Stimulated activated CD4-positive, alpha-beta T cell treated with anti-CD3 and anti-CD28 coated beads, Interleukin-15, amount 100 ng/mL, for 1 hour (primary cell): ENCODE measurements at places on chromosomes 1 and 21.

- no peak for DNase-seq
These were observed 538.8 kb downstream of the MATN1 start for GRCh38 chr1:30184393-30185141.

GRCh38 chr1:110633646-110634030 is 27.5 kb upstream of the KCNA2 start:
- DNase-seq = no peak

DNA sequence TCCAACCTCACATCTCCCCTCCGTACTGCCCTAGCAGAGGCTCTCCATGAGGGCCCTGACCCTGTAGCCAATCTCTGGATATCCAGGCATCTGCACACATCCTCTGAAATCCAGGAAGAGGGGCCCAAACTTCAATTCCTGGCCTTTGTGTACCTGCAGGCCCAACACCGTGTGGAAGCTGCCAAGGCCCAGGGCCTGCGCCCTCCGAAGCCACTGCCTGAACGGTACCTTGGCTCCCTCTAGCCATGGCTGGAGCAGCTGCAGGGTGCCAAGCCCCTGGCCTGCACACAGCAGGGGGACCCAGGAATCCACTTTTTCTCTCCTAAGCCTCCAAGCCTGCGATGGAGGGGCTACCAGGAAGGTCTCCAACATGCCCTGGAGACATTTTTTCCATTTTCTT is 84.2 kb downstream of the PTGER3 start:
- DNase-seq = no peak

GRCh38 chr1:197336571-197336970 is 68.5 kb downstream of the CRB1 start:
- DNase-seq = no peak

GRCh38 chr1:29258976-29259801 is 22.9 kb downstream of the PTPRU start:
- DNase-seq = no peak

GRCh38 chr1:20640183-20640597 is 6.9 kb downstream of the PINK1 start:
- peak; percentile 20 for DNase-seq

DNA sequence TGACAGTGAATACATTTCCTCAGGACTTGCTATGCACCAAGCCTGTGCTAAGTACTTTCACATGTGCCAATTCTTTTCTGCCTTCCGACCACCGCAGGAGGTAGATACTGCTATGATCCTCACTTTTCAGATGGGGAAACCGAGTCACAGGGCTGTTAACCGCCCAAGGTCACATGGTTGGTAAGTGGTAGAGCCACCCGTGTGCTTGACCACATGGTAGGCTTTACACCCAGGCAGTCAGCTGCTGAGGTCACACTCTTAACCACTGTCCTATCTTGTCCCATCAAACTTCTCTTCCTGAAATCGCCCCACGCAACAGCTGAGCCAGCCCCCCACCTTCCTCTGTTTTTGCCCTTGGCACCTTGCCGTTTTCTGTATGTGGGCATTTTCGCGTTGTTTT is 31.0 kb upstream of the SDHB start:
- DNase-seq = no peak

- DNase-seq = peak; percentile 9
These were observed 47.1 kb upstream of the TLR5 start for GRCh38 chr1:223189903-223190724.

DNA sequence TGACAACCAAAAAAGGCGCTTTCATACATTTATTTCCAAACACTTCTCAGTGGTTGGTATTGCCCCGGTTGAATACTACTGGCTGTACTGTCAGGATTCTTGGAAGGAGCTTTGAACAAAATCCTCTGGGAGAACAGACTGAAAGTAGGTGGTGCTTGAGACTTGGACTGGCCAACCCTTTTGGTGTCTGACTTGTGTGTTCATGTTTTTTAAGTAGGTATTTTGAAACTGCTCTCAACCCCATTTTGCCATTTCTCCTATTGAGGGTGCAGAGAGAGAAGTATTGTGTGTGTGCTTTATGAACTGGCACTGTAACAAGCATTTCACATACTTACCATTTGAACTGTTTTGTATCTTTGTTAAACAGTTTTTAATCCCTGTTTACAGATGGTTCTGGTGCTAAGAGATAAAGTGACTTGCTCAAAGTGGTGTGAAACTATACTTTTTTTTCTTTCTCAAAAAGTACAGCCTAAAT is 21.2 kb downstream of the ARID1A start:
- no peak for DNase-seq

DNA sequence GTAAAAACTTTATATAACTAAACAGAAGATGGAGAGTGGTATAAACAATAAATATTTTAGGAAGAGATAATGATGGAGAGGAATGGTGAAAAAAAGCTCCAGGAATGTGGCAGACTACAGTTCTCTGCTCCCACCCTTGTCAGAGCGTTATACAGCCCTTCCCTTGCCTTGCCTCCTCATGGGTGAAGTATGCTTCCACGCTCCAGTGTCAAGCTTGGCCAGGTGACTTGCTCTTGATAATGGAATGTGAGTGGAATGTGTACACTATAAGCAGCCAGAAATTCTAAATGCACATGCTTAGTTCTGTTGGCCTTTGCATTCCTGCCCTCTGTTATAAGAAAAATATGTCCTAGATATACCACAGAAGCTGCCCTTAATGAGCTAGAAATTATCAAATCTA is 24.7 kb upstream of the POGK start:
- no peak for DNase-seq

- no peak for DNase-seq
These were observed 42.2 kb upstream of the SELENON start for GRCh38 chr1:25757846-25758185.

DNA sequence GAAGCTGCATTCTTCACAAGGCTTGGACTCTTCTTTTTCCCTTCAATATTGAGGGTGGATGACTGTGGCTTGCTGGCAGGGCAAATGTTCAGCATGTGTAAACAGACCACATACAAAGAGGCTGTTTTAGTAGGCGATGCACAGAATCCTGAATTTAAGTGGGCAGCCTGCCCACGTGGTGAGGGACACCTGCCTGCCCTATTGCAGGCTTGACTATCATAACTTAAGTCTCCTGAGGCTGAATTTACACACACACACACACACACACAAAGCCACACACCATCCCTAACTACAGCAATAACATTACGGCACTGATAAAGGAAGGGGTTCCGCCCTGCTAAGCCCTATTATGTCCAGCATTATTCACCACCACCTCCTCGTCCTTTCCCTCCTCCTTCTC is 15.9 kb downstream of the SYT2 start:
- no peak for DNase-seq

- no peak for DNase-seq
These were observed 84.4 kb downstream of the NTPCR start for GRCh38 chr1:233034836-233035235.

GRCh38 chr1:245879091-245879490 is 628.0 kb downstream of the SMYD3 start:
- DNase-seq = no peak

DNA sequence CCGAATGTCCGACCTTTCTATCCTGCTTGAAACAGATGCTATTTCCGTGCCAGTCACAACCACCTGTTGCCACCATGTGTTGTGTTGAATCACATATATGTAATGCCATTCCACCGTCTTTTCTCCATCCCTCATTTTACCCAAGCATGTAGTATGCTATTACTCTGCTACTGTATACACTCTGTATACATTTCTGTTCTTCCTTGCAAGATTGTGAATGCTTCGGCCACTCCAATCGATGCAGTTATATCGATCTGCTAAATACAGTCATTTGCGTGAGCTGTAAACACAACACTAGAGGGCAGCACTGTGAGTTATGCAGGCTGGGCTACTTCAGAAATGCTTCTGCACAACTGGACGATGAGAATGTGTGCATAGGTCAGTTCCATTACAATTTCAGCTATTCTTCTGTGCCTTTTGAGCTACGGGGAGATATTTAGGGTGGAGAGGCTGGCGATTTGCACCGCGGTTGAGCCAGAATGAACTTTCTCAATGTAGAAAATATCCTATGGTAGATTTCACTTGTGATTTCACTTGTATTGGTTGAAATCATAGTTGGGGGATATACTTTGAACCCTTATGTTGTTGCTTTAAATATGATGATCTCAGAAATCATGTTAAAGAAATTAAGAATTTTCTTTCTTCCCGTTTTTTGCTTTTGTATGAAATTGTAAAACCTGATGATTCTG is 289.8 kb downstream of the NTNG1 start:
- DNase-seq = no peak

- no peak for DNase-seq
These were observed 417.3 kb downstream of the USH2A start for GRCh38 chr1:216005916-216006315.

GRCh38 chr1:58211869-58212268 is 334.7 kb downstream of the OMA1 start:
- no peak for DNase-seq

DNA sequence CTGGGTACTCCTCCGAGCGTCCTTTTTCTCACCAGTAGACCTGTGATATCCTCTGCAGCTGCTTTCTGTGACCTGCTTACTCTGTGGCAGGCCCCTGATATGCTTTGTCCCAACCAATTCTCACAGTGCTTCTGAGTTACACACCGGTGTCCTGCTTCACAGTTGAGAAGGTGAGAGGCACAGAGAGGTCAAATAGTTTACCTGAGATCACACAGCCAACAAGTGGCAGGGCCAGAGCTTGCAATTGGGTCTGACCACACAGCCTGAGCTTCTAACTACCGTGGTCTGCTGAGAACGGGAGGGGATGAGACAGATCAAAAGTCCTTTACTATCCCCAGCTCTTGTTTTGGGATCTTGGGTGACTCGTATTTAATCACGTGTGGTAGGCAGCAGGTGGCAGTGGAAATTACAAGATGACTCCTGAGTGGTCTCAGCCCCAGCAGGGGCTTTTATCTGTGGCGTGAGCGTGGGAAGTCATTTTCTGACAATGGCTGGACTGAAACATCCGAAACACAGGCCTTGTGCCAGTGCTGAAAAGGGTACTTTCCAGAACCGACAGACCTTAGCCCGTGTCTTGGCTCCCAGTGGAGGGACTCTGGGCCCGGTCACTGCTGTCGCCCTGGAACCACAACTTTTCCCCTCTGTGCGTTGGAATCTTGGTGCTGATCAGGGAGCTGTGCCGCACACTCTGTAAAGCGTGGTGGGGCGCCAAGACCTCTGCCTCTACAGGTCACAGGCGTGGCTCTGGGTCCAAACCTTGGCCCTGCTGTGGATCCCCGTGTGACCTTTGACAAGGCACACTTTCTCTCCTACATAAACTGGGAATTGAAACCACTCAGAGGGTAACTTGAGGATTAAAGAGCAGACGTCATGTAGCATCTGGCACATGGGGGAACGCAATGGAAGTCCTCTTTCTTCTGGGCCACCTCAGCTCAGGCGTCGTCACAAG is 11.9 kb downstream of the THEMIS2 start:
- DNase-seq = no peak

- DNase-seq = no peak
These were observed 11.8 kb upstream of the ZNF670 start for GRCh38 chr1:247090455-247090854.

- DNase-seq = no peak
These were observed 8.5 kb upstream of the GNB1 start for GRCh38 chr1:1899266-1899966.

DNA sequence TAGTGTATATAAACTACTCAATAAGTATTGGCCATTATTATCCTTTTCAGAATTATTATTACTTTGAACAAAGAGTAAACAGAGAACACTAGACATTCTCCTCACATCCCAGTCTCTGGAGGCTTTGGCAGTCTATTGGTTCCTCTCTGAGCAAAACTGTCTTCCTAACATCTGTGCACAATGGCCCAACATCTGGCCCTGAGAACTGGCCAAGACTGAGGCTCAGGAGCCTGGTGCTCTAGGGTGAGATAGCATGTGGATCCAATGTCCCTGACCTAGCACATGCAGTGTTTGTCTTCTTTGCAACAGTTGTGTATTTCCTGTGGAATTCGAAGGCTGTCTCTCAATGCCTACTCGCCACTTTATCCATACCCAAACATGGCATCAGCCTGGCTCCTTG is 313.2 kb upstream of the KAZN start:
- no peak for DNase-seq

DNA sequence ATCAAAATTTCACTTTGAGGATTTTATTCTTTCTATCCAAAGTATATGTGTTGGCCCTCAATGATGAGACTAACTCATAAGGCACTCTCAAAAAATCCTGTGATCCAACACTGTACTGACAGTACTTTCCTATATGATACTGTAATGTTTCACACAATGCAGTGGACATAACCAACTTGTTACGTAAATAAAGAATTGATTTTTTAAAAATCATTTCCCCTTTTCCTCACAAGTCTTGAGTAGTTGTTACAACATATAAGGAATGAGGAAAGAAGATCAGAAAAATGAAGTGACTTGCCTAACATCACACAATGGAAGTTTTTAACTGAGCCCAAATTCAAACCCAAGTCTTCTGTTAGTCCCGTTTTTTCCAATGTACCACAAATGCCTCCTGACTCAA is 17.2 kb downstream of the PTP4A2 start:
- no peak for DNase-seq

DNA sequence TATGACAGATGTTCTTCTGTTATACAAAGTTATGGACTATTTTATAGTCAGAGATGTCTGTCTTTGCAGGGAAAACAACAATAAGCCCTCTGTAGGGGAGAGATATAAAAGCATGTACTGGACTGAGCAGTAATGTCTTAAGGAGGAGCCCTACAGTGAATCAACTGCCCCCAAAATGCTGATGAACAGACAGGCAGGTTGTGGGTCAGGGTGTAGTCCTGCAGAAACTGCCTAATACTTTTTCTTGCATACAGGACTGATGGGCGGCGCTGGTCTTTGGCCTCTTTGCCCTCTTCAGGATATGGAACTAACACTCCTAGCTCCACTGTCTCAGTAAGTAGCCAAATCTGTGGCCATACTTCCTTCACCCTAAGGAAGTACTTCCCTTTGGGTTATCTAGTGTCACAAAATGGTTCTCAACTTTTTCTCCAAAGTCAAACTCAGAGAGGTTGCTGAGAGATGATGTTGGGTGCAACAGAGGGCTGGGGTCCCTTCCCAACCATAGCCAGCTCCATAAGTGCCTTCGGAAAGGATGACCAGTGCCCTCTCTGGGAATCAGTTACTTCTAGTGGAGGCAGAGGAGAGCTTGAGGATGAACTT is 129.8 kb downstream of the PIK3R3 start:
- no peak for DNase-seq

DNA sequence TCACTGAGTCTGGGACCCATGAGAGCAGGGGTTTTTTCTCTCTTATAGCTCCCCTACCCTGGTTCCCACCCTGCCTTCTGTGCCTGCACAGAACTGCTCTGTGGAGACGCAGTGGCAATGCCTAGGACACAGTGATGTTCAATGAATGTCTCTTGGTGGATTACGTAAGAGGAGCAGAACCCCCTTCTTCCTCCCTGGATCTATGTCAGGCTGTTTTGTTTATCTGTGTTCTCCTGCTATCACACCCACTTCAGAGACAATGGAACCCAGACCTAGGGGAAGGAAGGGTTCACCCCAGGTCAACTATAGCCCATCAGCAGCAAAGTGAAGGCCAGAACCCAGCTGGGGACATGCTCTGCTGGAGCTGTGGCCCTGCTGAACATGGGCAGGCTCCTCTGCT is 2.0 kb downstream of the HPCAL4 start:
- no peak for DNase-seq
